ENCODE measurements at places on chromosomes 12 and 14.

DNA sequence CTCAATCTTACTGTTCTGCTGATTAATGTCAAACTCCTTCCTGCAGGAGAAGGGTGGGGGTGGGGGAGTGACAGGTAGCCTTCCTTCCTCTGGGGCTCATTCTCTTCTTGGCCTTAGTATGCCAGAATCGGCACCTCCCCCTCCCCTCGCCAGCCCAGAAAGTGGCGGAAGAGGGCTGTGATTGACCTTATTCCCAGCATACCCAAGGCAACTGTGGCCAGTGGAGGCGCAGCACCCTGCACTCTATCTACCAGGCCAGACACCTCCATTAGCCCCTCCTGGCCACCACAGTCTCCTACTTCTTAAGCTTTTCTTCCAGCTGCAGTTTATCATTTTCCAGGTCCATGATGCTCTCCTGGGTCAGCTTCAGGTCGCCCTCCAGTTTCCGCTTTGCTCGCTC lies 15.5 kb downstream of the MYH6 start:
- DNase-seq: no peak

DNA sequence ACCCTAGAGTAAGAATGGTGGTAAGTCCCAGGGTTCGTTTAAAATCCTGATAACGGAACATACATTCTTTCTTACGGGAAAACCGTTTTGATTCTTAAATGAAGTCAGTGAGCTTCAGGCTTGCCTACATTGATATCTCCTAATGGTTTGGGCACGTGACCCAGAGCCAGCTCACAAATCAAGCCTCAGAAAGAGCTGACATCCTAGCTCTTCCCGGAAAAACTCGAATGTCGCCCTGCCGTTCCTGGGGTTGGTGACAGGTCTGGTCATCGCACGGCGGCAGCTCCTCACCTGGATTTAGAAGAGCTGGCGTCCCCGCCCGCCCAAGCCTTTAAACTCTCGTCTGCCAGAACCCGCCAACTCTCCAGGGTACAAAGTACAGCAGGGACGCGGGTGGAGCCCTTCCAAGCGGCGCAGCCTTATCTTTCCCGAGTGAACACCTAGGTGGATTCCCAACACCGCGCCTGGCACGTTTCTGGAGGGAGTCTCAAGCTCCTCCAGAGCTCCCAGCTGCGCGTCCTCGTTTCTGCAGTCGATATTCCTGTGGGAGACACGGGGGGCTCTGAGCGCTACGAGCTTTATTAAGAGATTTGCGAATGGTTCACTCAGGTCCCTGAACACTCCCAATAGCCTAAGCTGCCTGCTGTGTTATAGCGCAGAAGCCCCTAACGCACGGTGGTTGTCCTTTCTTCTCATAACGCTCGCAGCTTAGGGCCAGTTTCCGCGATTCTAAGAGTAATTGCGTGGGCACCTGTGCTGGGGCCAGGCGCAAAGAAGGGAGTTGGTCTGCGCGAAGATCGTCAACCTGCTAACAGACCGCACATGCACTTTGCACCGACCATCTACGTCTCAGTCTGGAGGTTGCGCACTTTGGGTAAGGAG lies at the start of gene SSTR1:
SSTR1 (plus strand) TSS at position 169 of the 882 bp plus-strand sequence. CDS start 1,486 bp downstream, outside the sequence.
- DNase-seq: no peak

DNA sequence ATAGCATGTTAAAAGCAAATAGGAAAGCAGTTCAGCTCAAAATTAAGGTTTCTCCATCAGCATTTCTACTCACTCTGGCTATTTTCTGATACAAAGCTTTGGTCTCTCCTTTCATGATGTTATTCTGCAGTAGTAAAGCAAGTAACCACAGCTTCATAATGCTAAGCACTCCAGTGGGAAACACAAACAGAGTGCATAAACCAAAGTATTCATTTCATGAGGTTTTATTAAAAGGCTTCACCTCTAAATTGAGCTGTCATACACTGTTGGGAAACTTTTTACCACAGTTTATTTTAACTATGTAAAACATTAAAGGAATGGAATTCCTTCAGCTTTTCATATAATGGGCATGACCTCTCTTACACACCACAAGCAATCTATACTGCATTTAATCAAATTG lies 157.9 kb upstream of the LMO3 start:
- no peak for DNase-seq

DNA sequence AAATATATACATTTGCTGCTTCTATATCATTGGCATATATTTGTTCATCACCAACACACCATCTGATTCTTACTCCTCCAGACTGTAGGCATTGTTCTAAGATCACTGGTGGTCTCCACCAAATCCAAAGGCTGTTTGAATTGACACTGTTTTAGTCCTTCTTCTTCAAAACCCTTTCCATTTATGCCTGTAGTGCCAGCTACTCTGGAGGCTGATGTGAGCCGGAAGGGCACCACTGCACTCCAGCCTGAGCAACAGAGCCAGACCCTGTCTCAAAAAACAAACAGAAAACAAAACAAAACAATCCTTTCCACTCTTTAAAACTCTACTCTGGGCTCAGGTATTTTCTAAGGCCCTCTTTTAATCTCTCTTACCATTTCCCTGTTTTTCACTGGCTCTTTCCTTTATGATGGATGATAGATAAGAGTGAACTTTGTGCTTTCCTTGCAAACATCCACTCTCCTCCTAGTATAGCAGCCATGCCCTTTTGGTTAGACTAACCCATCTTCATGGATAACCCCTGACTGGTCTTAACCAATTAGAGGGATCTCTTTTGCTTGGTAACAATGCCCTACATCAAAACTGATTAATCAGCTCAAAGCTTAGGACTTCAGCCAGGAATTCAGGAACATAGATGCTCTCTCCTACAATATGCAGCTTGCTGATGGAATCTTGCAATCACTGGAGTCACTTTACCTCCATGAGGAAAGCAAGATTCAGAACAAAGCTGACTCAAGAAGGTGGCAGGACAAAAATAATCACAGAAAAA lies 24.9 kb downstream of the SPTSSA start:
- DNase-seq: no peak

GRCh38 chr12:49776858-49777257 lies 35.5 kb downstream of the TMBIM6 start:
- no peak for DNase-seq

DNA sequence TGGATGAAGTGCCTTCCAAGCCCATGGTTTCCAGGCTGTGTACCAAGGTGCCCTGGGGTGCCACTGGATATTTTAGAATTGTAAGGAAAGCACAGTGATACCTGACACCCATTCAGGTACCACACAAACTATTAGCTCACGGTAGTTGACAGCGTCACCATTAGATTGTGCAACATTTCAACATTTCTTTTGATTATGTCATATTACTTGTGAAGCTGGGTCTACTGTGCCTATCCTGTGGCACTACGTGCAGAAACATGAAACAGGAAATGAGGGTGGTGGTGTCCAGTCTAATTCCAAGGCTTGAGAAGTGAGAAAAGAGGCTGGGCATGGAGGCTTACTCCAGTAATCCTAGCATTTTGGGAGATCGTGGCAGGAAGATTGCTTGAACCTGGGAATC lies 75.5 kb upstream of the CPM start:
- no peak for DNase-seq

GRCh38 chr12:32273712-32274111 lies 125.6 kb upstream of the FGD4 start:
- no peak for DNase-seq

- DNase-seq: no peak
Observed at GRCh38 chr14:71169861-71170260, 262.6 kb downstream of the PCNX1 start.

DNA sequence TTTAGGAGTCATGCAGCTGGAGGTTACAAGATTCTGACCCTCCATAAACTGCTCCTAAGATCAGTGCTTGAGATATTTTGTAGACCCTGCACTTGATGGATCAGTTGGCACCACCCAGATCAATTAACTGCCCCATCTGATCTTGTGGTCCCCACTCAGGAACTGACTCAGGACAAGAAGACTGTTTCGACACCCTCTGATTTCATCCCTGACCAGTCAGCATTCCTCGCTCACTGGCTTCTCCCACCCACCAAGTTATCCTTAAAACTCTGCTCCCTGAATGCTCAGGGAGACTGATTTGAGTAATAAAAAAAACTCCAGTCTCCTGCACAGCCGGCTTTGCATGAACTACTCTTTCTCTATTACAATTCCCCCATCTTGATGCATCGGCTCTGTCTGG lies 360.2 kb downstream of the GALC start:
- no peak for DNase-seq

- DNase-seq: no peak
Observed at GRCh38 chr12:100043631-100044030, 58.9 kb upstream of the ANKS1B start.

GRCh38 chr12:119179335-119180021 lies 747 bp downstream of the HSPB8 start:
- no peak for DNase-seq

DNA sequence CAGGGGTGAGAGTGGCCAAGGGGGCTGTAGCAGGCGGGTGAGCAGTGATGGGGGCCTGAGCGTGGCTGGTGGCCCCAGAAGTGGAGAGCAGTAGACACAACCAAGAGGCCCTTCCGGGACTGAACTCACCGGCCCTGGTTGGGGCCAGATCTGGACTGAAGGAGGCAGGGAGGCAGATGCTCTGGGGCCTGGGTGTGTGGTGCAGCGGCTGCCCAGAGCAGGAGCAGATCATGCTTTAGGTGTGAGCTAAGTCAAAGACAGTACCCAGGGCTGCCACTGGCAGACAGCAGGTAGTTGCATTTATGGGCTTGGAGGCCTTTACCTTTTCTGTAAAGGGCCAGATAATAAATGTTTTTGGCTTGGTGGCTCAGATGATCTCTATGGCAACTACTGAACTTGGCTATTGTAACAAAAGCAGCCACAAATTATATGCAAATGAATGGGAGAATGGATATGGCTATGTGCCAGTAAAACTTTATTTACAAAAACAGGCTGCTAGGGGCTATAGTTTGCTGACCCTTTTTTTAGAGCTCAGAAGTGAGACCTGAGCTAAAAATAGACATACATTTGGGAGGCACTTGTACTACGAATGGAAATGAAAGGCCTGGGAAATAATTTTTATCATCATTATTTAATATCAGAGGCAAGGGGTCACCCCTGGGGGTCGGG lies 25.6 kb downstream of the SETD1B start:
- no peak for DNase-seq

- no peak for DNase-seq
Observed at GRCh38 chr12:114826244-114826643, 142.3 kb upstream of the TBX3 start.

Data from activated CD4-positive, alpha-beta T cell treated with anti-CD3 and anti-CD28 coated beads, Interleukin-2, Interleukin-4, amounts not matched to agents 100 ng/mL and 50 ng/mL, durations not matched to agents 16 hours and 8 hours (primary cell).